Endothelial cell of umbilical vein (primary cell): ENCODE measurements at places on chromosomes 5 and 9. TPM values are rescaled to one million over a fixed set of nuclear protein-coding genes. Genes with fewer than 3 reads are reported as not detected.

DNA sequence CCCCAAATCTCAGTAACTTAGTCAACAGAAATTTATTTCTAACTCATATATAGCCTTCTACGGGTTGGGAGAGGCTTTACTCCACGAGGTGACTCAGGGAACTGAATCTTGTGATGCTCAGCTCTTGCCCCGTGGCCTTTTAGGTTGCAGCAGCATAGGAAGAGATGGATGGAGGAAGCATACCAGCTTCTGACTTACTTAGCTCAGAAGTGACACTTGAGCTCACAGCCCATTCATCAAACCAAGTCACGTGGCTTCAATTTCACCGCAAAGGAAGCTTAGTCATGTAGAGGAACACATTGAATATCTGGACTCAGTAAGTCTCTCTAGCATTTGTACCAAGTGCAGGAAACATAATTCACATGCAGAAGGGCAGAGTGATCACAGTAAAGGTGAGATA lies 124.1 kb upstream of the KCNN2 start:
- no peaks in the 10 kb centered on the region for H3K27me3 ChIP-seq
- no peak overlapping the region for H3K4me3 ChIP-seq

DNA sequence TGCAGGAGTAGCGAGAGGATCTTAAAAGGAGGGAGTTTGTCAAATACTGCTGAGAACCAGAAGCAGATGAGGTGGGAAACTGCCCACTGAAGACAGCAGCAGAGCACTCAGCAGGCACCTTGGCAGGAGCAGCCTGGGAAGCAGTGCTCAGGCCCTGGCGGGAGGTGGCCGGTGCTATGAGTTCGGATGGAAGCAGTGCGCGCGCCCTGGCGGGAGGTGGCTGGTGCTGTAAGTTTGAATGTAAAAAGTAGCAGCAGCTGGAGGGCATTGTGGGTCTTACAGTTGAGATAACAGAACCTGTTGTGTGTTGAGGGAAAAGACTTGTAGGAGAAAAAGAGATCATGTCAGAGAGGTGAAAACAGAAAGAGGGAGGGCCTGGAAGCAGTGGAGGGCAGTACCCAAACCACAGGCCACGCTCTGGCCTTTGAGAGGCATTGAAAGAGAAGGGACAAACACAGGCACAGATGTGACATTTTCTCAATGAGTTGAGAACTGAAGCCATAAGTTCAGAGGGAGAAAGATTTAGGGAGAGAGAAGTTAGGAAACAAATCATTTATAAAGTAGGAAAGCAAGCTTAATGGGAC lies 130.9 kb downstream of the ERCC6L2 start:
- H3K4me1 ChIP-seq: no peaks in the 10 kb centered on the region
- no peak overlapping the region for H3K4me3 ChIP-seq
- H3K27me3 ChIP-seq: no peaks in the 10 kb centered on the region
- no peaks in the 10 kb centered on the region for H3K36me3 ChIP-seq

- H3K27ac ChIP-seq: no peak overlapping the region
- no peak overlapping the region for H3K4me3 ChIP-seq
- H3K36me3 ChIP-seq: no peaks in the 10 kb centered on the region
- H3K27me3 ChIP-seq: peaks cover 3% of the 10 kb centered on the region
- no peak for DNase-seq
Measured at GRCh38 chr9:18163146-18163545, 310.8 kb upstream of the ADAMTSL1 start.

- DNase-seq: no peak
- H3K36me3 ChIP-seq: no peaks in the 10 kb centered on the region
- H3K4me3 ChIP-seq: no peak overlapping the region
- H3K27me3 ChIP-seq: no peaks in the 10 kb centered on the region
- no peaks in the 10 kb centered on the region for H3K4me1 ChIP-seq
Measured at GRCh38 chr5:88304356-88304755, 35.7 kb upstream of the TMEM161B start.

DNA sequence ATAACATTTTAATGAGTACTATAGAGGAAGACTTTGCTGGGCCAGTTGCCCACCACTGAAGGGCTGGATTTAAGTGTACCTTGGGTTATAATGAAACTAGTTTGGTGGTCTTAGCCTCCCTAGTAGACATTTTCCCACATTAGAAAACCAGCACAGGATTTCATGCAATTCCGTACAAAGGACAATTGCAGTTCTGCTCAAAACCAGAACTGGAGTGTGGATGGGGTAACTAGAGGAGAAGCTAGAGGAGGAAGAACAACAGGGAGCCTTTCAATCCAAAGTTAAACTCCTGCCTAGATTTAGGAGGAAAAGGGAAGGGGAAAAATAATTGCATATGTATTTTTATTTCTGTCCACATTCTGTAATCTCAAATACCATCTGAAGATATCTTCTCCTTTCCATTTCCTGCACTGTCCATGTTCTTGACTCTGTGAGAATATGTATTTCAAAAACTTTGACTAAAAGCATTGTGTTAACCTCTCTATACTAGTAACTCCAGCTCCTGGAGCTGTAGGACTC lies 97.5 kb upstream of the SSBP2 start:
- H3K4me1 ChIP-seq: peaks cover 10% of the 10 kb centered on the region
- H3K27ac ChIP-seq: no peak overlapping the region
- no peak overlapping the region for H3K4me3 ChIP-seq
- H3K36me3 ChIP-seq: no peaks in the 10 kb centered on the region

DNA sequence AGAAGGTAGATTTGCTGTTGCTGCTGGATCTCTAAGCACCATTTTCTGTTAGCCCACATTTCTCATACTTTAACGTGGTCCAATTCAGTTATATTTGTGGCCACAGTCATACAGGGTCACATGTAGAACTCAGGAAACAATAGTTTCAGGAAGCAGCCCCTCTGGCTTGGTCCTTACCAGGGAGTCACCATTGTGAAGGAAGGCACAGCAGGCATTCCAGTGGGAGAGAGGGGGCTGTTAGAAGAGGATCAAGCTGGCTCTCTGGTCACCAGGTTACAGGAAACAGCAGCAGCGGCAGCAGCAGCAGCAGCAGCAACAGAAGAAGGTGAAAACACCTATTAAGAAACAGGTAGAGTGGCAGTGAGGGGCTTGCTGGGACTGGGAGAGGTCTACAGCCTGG lies 14.5 kb downstream of the C9orf43 start:
- no peaks in the 10 kb centered on the region for H3K36me3 ChIP-seq
- no peak overlapping the region for H3K27ac ChIP-seq
- H3K27me3 ChIP-seq: peaks cover 2% of the 10 kb centered on the region
- DNase-seq: peak; percentile 18
- no peak overlapping the region for H3K4me3 ChIP-seq

DNA sequence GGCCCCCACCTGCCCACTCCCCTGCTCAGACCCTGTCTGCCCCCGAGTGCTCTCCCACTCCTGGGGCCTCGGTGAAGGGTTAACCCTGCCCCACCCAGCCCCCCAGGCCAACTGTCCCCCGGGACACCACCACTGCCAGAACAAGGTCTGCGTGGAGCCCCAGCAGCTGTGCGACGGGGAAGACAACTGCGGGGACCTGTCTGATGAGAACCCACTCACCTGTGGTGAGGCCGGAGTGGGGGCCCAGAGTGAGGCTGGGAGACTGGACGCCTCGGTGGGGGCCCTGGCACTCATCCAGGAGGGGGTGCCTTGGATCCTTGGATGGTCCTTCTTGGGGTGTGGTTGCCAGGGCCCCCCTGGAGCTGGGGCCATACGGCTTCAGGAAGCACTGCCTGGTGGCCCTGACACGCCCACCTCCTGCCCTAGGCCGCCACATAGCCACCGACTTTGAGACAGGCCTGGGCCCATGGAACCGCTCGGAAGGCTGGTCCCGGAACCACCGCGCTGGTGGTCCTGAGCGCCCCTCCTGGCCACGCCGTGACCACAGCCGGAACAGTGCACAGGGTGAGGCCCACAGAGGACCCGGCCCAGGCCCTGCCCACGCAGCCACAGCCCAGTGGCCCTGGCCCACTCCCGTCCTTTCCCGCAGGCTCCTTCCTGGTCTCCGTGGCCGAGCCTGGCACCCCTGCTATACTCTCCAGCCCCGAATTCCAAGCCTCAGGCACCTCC lies 2.1 kb downstream of the MAMDC4 start:
- no peaks in the 10 kb centered on the region for H3K36me3 ChIP-seq
- H3K4me1 ChIP-seq: peaks cover 5% of the 10 kb centered on the region
- no peak overlapping the region for H3K27ac ChIP-seq
- H3K27me3 ChIP-seq: no peaks in the 10 kb centered on the region
- no peak for DNase-seq

Gene LRRC70
- polyA plus RNA-seq: 28.8 and 32.6 TPM in 2 replicates

GRCh38 chr5:1437226-1437829 lies 7.9 kb downstream of the SLC6A3 start:
- peak; percentile 28 for DNase-seq
- no peaks in the 10 kb centered on the region for H3K36me3 ChIP-seq
- H3K27ac ChIP-seq: no peak overlapping the region
- H3K4me1 ChIP-seq: no peaks in the 10 kb centered on the region
- H3K4me3 ChIP-seq: no peak overlapping the region

DNA sequence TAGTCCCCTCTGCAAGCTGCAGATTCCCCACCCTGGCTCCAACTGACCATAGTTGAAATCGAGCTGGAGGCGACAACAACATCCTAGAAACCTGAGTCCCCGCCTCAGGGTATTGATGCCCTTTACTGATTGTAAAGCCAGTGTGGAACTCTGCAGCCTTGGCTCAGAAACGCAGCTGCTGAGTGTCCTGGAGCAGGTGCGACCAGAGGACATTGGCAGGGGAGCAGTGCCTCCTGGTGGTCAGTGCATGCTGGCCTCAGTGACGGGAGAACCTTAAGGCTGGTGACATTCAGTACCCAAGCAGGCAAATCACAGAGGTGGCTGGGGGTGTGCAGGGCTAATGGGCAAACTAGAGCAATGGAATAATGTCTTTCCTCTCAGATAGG lies 20.4 kb upstream of the ZNF354B start:
- H3K27ac ChIP-seq: no peak overlapping the region
- H3K4me1 ChIP-seq: no peaks in the 10 kb centered on the region
- H3K36me3 ChIP-seq: no peaks in the 10 kb centered on the region

DNA sequence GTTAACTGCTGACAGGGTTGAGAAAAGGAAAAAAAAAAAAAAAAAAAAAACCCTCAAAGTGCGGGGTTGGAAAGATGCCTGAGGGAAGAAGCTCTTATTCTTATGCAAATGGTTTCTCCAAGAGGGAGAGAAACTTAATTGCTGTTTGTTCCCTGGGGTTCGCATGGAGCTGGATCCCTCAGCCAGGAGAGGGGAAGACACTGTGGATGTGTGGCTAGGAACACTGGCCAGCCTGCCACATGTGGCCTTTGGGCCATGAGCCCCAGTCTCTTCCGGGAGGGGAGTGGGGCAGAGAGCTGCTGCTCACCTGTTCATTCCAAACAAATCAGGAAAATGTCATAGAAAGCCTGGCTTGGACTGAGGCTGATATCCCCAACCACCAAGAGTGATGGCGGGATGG lies 9.4 kb upstream of the SCGB3A2 start:
- no peak overlapping the region for H3K27ac ChIP-seq
- no peak for DNase-seq

DNA sequence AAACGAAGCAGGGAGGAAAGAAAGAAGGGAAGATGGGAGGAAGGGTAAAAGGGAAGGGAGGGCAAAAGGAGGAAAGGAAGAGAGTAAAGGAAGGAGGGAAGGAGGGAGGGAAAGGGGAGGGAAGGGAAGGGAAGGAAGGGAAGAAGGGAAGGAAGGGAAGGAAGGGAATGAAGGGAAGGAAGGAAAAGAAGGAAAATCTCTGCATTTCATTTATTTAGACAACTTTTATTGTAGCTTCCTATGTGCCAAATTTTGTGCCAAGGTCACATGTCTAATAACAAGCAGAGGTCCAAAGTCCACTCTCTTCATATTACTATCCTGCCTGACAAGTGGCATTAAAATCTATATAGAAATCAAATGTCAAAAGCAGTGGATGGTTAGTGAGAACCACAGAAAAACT lies 2.6 kb upstream of the OR13C3 start:
- H3K4me1 ChIP-seq: no peaks in the 10 kb centered on the region
- no peak overlapping the region for H3K4me3 ChIP-seq
- H3K27ac ChIP-seq: no peak overlapping the region

DNA sequence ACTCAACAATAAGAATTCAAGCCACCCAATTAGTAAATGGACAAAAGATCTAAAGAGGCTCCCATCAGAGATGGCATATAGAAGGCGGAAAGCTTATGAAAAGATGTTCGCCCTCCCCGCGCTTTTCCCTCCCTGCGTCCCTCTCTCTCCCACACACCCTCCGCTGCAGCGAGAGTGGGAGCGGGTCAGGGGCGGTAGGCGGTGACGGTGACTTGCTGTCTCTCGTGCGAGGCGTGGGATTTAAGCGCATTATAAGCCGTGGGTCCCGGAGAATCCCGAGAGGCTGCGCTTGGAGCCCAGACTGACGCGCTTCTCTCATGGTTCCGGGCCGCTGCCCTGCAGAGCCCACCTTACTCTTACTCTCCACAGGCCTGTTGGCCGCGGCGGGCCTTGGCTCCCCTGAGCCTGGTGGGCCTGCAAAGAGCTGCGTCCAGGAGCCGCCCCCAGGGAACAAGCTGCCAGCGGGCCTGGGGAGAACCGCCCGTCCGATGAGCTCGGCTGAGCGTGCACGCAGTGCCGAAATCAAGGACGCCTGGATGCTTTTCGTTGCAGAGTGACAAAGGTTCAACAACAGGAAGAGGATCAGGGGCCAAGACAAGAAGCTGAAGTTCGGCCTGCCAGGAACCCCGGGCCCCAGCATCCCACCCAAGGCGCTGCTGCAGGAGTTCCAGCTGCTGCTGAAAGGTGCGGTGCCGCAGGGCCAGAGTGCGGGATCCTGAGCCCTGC lies 42.6 kb upstream of the BICD2 start:
- H3K4me1 ChIP-seq: peaks cover 3% of the 10 kb centered on the region
- H3K4me3 ChIP-seq: no peak overlapping the region
- no peak for DNase-seq
- no peaks in the 10 kb centered on the region for H3K36me3 ChIP-seq
- H3K27ac ChIP-seq: no peak overlapping the region

Gene FUBP3
- polyA plus RNA-seq: 16.9 and 19.4 TPM in 2 replicates

Gene ARL14EPL
- 0.10 TPM in 1 of 2 replicates, not detected in the other for polyA plus RNA-seq

- H3K27ac ChIP-seq: peak overlapping the region; percentile 82
- H3K36me3 ChIP-seq: no peaks in the 10 kb centered on the region
- H3K27me3 ChIP-seq: no peaks in the 10 kb centered on the region
- H3K4me1 ChIP-seq: peaks cover 27% of the 10 kb centered on the region
- no peak overlapping the region for H3K4me3 ChIP-seq
Measured at GRCh38 chr5:15992918-15993317, 186.7 kb downstream of the MARCHF11 start.

Gene FAM221B
- polyA plus RNA-seq: not detected in 2 replicates

- no peak for DNase-seq
- no peaks in the 10 kb centered on the region for H3K36me3 ChIP-seq
- H3K4me1 ChIP-seq: no peaks in the 10 kb centered on the region
Measured at GRCh38 chr9:655875-656274, 185.6 kb upstream of the DMRT1 start.

Gene TEX48
- polyA plus RNA-seq: not detected in 2 replicates
